ENCODE measurements at places on chromosomes 6 and 20. TPM values are rescaled to one million over a fixed set of nuclear protein-coding genes. Genes with fewer than 3 reads are reported as not detected.

- no peak for DNase-seq
Measured at GRCh38 chr6:53020005-53020744, 25.1 kb upstream of the GSTA4 start.

DNA sequence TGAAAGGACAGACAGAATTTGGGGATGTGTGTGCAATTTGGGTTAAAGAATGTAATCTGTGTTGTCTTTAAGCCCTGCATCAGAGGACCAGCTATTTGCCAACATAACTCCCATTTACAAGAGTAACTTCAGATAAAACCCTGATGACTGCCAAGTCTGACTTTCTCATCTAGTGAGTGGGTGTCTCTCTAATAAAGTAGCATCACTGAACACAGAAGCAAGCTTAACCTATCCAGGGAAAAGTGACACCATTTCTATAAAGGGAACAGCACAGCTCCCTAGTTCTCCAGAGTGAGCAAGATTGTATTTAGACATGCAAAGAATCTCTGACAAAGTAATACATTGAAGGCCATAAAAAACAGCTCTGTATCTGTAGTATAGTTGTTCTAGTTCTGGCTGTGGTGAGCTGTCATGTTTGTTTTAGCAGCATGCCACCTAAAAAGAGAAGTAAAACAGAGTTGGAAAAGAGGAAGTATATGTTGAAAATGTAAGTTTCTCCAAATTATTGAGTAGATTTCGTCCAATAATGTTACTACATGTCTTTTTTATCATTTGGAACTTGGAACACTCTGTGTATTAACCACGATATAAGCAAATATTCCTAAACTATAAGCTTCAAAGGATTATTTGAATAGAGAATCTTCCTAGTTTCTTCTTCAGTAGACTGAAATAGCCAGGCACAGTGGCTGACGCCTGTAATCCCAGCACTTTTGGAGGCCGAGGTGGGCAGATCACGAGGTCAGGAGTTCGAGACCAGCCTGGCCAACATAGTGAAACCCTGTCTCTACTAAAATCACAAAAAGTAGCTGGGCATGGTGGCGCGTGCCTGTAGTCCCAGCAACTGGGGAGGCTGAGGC, 8.8 kb upstream of the PIM1 start:
- DNase-seq, result peak; percentile 32

The PRR18 gene
- 1.5 TPM for polyA plus RNA-seq

- DNase-seq, result no peak
Measured at GRCh38 chr6:142568857-142569597, 267.2 kb downstream of the ADGRG6 start.

The TAP2 gene
- polyA plus RNA-seq, result 1.7 TPM

The PNRC1 gene
- 226 TPM for polyA plus RNA-seq

- peak; percentile 89 for DNase-seq
Measured at GRCh38 chr6:43454696-43455530, 435 bp downstream of the DLK2 start.

DNA sequence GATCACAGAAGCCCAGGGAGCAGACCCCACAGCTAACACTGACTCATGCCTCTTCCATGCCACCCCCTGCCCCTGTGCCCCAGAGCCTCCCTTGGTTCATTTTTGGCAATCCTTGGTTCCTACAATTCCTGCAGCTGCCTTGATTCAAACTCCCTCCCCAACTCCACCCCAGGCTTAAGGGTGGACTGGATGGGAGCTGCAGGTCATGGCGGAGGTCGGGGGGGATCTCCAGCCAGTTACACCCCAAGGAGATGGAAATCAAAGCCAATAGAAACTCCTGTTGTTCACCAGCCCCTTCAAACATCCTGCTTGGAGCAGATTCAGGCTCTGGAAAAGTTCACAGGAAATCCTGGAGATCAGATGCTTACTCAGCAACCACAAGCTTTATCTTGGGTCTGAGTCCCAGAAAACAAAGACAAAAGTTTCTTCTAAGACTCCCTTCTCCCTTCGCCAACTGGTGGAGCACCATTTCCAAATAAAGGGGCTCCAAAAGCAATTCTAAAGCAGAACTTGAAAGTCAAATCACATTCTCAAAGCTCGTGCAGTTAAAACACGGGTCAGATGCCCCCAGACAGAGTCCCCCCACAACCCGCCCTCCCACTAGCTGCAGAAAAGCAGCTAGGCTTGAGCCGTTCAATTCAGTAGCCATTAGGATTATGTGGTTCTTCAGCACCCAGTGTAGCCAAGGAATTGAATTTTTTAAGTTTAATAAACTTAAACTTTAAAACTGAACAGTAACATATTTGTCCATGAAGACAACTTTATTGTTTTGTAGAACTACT, 149.5 kb downstream of the ANKRD60 start:
- DNase-seq, result no peak

The DEFB124 gene
- polyA plus RNA-seq, result not detected

GRCh38 chr6:147322299-147323162, 118.3 kb downstream of the STXBP5 start:
- no peak for DNase-seq

The MYH7B gene
- 0.42 TPM for polyA plus RNA-seq

The SLC22A16 gene
- polyA plus RNA-seq, result not detected

GRCh38 chr6:129843573-129843972, 17.5 kb downstream of the TMEM244 start:
- DNase-seq, result no peak

DNA sequence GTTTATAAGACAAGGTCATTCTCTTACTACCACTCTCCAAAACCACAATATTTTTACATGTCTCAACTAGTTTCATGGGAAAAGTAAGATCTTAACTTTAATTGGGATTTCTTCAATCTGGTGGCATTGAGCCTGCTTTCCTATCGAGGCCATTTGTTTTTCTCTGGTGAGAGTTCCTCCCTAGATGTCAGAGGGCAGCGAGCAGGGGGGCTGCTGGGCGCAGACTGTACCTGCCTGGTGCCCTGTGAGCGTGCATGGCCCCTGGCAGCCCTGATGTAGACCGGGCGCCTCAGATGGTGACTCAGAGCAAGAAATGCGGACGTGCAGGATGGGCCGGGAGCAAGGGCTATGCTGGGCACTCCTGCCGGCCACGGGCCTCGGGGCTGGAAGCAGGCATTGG, 27.2 kb downstream of the ERMARD start:
- no peak for DNase-seq

DNA sequence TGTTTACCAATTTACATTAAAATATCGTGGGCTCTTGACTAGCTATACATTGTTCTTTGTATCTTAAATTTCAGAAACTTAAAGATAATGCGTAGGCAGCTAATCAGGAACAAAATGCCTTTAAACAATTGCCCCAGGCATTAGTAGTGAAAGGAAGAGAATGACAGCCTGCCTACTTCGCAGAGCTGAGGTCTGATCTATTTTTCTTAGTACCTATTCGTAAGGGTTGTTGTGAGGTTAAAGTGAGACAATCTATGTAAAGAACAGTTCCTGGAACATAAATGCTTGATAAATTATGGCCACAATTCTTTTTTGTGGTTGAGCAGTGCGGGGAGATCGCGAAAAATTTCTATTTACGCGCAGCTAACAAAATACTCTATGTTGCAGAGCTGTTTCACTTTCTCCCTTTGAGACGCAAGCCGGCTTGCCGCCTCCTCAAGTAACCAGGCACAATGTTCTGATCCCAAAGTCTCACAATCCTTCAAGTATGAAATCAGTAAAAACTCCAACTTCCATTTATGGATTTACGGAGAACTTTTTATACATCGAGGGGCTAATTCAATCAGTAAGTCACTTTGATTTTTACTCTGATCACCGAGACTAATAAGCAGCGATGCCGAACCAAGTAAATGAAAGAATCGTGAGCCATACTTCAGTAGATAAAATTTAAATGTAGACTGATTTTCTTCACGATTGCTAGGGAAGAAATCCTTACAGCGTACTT, 878 bp upstream of the PNRC1 start:
- DNase-seq, result peak; percentile 69

Data from hepatocyte (in vitro differentiated cells).